ENCODE measurements at places on chromosomes 1 and 21.

GRCh38 chr1:235093696-235094592, 34.7 kb downstream of the TOMM20 start:
- DNase-seq: peak; percentile 80

GRCh38 chr1:181486098-181486420, 2.7 kb downstream of the CACNA1E start:
- DNase-seq: no peak

DNA sequence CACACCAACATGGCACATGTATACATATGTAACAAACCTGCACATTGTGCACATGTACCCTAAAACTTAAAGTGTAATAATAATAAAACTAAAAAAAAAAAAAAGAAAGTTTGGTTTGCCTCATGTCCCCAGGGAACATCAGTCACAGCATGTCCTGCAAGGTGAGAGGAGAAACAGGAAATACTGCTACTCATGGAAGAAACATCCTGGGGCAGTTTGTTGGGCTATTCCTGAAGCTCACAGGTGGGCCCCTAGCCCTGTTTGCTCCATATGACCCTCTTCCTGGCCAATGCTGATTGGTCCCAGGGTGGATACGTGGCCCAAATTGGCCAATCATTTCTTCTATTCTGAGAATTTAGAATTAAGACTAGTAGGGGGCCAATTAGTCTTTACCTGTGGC, 103.4 kb upstream of the ADAR start:
- no peak for DNase-seq

DNA sequence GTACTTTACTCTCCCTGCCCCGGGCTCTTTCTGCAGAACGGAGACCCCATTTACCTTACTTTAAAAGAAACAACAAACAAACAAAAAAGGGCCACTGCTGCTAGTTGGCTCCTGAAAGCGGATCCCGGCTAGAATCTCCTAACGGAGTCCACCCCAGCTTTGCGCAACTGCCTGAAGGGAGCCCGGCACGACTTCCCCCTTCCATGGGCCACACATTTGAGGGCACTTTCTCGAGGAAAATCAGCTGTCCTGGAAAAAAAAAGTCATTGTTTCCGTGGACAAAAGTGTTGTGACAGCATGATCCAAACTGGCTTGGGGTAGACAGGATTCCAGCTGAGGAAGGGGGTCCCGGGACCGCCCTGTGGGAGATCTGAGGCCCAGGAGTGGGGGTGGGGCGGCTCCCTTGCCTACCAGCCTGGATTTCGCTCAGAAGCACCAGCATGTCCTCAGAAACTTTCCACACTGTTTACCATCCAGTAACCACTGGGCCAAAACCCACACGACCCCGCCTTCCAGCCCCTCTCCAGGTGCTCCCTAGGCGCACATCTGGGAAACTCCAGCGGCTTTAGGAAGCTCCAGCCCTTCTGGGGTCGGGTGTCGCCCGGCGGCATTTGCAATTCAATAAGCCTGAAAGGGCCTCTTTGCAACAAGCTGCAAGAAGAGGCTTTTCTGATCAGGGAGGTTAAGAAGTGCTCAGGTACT, 4.8 kb downstream of the RIPK4 start:
- DNase-seq: no peak

DNA sequence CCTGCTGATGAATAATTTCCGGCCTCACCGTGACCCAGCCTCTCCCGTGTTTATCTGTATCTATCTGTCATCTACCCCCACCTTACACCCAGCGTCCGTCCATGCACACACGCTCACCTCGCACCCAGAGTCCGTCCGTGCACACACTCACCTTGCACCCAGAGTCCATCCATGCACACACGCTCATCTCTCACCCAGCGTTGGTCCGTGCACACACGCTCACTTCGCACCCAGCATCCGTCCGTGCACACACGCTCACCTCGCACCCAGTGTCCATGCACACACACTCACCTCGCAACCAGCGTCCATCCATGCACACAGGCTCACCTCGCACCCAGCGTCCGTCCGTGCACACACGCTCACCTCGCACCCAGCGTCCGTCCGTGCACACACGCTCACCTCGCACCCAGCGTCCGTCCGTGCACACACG, 25.0 kb upstream of the COL18A1 start:
- no peak for DNase-seq

DNA sequence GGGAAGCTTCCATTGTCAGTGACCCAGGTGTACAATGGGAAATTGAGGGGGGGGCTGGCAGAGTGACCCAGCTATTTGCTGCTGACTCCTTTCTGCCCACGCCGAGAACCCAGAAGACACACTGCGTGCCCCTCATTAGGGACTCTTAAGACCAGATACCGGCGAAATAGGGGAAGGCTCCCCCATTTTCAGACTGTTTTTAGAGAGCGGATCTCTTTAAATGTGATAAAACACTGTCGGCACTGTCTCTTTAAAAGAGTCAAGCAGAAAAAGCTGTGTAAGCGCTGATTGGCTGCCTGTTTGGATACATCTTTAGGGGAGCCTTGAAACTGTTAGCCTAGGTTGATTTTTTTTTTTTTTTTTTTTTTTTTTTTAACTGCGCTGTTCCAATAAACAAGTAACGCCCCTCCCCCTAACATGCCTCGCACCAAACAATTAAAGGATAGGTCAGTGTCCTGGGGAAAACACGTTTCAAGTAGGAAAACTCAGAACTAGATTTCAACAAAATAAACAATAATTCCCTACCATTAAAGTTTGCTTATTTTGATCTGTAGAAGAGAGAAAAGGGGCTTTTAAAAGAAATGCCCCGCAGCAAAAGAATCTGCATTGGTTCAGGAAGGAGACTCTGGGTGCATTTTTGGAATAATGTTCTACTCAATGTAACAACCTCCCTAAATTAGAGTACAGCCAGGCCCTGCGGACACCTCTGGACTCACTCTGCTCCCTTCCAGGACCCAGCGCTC, 1.4 kb upstream of the SSBP3 start:
- peak; percentile 25 for DNase-seq

GRCh38 chr1:173395762-173396161, 81.4 kb upstream of the PRDX6 start:
- DNase-seq: no peak

- no peak for DNase-seq
Observed at GRCh38 chr1:151939779-151940178, 30.5 kb upstream of the THEM4 start.

DNA sequence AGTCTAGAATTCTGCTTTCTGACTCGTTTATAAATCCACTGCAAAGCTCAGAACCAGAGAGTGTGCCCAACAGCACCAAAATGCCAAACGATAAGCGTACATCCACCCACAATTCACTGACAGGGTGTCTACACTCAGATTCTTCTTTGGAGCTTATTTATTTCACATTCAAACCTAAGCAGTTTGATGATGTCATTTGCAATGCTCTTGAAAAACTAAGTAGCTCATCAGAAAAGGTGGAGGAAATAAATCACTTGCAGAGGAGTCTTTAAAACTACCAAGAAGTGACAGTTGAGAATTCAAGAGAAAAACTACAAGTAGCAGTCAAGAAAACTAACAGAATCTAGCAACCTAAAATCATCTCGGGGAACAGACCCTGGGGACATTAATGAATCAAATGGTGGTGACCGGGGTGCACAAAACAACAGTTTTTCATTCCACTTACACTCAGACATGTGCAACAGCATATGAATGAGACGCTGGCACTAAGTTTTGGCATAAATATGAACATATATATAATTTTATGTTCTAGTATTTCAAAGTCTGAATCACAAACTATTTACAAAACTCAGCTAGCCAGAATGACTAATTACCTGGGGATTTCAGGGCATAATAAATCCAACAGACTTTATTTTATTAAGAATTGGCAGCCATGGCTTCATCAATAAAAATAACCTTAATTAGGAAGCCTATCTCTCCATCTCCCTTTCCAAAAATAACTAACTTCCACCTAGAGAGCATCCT, 119.4 kb downstream of the SIPA1L2 start:
- DNase-seq: no peak

DNA sequence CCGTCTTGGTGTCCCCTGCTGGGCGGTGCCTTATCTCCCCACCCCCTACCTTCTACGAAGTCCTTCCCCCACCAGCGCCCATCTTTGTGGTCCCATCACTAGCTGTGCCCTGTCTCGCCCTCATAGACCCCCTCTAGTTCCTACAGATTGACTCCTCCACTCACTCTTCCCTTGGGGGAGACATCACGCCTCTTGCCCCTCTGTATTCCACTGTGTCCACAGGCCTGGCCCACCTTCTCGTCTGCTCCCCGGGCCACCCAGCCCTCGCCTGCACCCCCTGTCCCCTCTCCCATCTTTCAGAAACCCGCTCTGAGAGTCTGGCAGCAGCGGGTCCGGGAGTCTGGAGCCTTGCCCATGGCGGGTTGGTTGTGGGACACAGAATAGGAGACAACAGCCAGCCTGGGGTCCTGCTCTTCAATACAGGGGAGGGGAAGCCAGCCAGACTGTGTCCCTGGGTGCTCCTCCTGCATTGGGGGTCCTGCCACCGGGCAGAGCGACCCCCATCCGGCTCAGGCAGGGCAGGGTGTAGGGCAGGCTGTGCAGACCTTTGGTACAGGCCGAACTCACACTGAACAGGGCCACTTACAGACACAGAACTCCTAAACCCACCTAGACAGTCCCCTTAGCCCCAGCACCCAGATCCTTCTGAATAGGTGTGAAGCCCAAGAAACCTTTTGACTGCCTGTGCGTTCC, 1.1 kb downstream of the RNF187 start:
- no peak for DNase-seq

- no peak for DNase-seq
Observed at GRCh38 chr1:7224644-7225043, 439.4 kb downstream of the CAMTA1 start.

DNA sequence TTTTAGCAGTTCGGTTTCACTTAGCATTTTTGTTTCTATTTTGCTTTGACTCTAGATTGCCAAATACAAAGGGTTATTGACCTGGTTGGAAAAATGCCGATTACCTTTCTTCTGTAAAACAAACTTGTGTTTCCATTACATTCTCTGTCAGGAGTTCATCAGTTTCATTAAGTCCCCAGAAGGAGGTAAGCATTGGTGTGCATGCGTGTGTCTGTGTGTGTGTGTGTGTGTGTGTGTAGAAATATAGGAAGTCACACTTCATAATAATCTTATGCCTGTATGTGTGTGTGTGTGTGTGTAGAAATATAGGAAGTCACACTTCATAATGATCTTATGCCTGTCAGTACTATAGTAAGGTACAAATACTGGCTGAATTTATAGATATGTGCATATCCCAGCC, 10.0 kb downstream of the RGSL1 start:
- no peak for DNase-seq

DNA sequence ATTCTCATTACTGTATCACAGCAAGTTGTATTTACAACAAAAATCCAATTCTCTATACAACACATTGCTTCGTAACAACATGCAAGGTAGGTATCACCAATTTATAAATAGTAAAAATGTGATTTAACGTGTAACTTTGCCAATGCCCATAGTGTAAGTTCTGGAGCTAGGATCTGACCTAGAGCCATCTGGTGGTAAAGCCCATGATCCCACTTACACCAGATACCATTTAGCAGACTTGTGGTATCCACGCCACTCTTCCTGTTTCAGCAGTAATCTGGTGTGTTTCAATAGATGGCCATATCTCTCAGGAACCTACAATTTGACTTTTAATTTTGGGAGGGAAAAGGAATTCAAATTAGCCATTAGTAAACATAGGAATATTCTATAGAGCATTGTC, 10.2 kb downstream of the SETSIP start:
- no peak for DNase-seq

DNA sequence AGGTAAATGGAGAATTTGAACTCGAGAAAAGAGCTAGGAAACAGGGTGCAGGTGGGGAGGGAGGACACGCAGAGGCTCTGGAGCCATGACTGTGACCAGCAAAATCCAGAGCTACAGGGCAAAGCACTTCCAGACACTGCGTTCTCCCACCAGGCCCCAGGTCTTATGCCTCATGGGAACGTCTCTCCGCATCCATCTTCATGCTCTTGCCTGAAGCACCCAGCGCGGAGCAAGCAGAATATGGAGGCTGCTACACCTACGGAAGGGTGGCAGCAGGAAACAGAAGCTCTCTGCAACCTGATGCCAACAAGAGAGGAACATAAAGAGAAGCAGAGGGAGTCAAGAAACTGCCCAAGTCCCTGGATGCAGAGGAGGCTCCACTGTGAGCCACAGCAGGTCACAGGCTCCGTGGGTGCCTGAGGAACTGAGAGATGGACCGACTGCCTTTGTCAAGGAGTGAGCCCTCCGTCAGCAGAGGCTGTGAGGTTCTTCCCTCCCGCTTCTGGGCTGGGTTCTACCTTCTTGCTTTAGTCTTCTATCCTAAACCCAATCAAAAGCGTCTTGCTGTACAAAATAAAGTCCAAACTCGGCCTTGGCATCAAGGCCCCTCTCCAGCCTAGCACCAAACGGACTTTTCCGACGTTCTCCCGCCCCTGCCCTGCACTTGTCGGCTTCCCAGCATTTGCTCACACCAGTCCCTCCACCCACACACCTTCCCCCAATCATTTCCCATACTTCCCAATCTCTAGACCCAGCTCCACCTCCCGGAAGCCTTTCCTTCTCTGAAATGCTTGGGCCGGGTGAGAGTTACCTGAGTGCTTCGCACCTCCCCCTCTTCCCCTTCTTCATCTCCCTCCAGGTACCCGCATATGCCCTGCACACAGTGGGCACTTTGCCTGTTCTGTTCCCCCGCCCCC, 930 bp downstream of the DHCR24 start:
- peak; percentile 26 for DNase-seq

DNA sequence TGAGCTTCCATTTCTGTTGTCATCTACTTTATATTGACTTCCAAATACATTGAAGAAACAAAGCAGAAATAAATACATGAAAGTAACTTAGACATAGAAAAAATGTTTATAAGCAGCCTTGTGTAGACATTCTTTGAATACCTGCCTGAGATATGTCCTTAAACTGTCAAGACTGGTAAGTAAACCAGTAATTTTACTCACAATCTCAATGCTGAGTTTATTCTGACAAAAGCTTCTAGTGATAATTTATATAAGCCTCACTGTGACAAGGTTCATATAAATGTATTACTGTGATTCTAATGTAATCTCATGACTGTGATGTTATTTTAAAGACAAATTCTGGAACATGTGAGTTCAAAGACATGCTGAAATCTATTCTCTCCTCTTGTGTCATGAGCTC, 516.7 kb upstream of the B3GALT2 start:
- DNase-seq: no peak

- DNase-seq: no peak
Observed at GRCh38 chr1:223270155-223270554, 93.8 kb downstream of the SUSD4 start.

- DNase-seq: no peak
Observed at GRCh38 chr1:73401666-73402065, 796.3 kb downstream of the LRRIQ3 start.

- DNase-seq: peak; percentile 47
Observed at GRCh38 chr1:16167331-16168143, 11.7 kb upstream of the EPHA2 start.

- DNase-seq: no peak
Observed at GRCh38 chr1:7972285-7972684, 10.8 kb downstream of the PARK7 start.

Data from T-helper 2 cell (primary cell).